NCI-H2029 (cell line): ENCODE measurements at places on chromosomes 5 and 9.

DNA sequence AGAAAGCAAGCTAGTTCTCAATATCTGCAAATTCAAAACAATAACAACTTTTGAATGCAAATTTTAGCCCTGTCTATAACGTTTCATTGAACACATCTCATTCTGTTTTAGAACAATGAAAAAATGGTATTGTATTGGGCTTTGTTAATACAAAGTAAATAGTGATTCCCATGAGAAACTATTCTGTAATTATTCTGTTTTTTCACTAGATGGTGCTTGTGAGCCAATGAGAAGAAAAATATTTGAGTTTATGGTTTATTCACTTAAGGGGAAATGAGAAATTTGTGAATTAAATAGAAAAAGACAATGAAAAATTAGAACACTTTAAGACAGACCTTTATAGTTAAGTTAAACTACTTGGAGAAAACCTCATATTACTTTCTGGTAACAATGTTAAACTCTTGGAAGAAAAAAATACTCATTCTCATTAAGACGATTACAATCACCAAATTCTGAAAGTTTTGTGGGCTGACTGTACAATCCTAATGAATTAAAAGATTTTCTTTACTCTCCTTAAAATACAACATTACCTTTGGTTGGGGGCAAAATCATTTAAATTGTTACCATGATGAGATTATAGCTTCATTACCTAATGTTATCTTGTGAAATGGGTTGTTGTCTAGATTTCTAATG is 127.0 kb downstream of the NNT start:
- no peak for DNase-seq

DNA sequence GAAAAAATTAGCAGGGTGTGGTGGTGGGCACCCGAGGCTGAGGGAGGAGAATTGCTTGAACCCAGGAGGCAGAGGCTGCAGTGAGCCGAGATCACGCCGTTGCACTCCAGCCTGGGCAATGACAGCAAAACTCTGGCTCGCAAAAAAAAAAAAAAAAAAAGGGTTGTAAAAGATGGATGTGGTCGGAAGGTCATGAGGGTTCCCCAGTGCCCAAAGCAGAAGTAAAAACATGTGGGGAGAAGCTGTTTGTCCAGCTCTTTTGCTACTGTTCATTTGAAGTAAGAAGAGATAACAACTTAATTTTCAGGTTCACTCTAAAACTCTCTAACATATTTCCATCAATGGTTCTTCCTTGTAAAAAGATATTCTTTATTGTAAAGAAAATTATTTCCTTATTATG is 57.1 kb upstream of the GOLPH3 start:
- DNase-seq, result no peak

DNA sequence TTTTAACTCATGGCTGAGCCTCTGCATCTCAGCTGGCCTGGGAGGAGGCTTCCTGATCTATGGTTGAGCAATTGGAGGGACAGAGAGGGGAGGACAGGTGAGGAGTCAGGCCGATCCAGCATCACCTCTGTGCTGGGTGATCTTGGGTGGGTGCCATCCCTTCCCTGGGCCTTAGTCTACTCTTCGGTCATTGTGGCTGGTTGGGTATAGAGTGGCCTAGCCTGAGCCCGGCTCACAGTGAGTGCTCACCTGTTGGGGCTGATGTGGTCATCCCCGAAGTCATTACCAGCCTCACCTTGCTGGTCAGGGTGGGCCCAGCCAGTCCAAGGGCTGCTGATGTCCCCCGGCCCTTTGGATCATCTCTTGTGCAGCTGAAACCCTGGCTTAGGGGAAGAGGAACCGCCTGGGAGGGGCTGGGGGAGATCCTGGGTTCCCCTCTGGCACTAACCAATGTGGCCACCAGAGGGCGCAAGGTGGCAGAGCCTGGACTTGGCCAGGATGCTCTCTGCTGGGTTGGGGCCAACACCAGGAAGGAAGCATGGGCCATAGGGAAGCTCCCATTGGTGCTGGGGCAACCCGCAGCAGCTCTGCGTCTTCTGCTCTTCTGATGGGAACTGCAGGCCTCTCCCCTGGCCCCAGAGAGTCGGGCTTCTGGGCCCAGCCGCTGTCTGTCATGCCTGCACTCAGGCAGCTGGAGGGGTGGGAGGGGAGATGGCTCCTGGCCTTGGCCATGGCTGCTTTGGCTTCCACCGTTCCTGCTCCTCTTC is 17.3 kb upstream of the ODF2 start:
- DNase-seq, result peak; percentile 82

GRCh38 chr9:83433846-83434245 is 104.4 kb downstream of the FRMD3 start:
- DNase-seq, result no peak

- no peak for DNase-seq
Observed at GRCh38 chr5:96641368-96642280, 20.6 kb upstream of the CAST start.

DNA sequence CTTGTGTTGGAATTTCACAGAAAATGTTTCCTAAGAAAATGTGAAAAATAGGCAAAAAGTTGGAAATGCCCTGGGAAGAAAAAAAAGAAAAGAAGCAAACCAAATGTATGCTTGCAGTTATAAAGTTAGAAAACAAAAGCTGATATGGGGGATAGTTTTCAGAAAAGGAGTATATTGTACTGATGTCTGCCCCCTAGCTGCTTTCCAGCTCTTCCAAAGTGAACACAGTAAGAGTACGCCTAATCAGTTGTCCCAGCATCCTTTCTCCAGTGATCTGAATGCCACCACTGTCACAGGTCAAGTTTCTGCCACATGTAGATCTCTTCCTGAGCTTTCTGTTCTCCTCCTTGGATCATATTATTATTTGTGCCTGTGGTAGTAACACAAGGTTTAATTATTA is 5.8 kb downstream of the TYRP1 start:
- no peak for DNase-seq

GRCh38 chr5:16812911-16813310 is 123.2 kb downstream of the MYO10 start:
- DNase-seq, result peak; percentile 13

DNA sequence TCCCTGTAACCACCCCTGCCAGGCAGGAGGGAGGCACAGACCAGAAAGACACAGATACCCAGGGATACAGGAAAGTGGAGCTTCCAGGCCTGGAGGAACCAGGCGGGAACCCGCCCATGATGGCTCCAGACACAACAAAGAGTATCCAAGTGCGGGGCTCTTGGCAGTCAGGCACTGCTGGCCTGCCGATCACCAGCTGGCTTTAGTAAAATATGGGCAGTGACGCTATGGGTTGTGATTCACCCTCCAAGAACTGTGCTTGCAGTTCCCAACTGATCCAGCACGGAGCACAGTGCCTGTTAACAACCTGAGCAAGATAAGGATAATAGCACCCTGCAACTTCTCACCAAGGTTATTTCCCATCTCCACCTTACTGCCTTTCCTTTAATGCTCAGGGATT is 463.3 kb downstream of the IRX1 start:
- no peak for DNase-seq

DNA sequence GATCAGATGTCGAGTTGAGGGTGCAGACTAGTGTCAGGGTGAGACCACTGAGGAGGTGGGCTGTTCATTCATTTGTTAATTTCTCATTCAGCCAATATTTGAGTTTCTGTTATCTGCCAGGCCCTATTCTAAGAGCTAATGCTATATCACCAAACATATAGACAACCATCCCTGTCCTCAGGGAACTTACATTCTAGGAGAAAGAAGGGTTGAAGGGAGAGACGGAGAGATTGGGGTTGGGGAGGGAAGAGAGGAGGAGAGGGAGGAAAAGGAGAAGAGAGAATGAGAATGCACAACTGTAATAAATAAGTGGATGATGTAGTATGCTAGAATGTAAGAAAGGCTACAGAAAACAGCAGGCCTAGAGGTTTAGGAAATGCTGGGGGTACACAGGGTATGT is 129.9 kb upstream of the PITX1 start:
- no peak for DNase-seq

- DNase-seq, result no peak
Observed at GRCh38 chr5:106121972-106122605, 1548.6 kb downstream of the EFNA5 start.

GRCh38 chr9:12318732-12319685 is 374.2 kb upstream of the TYRP1 start:
- no peak for DNase-seq

GRCh38 chr9:73680831-73681230 is 529.2 kb downstream of the ANXA1 start:
- DNase-seq, result no peak

GRCh38 chr9:134455934-134456755 is 129.9 kb downstream of the RXRA start:
- peak; percentile 19 for DNase-seq

- no peak for DNase-seq
Observed at GRCh38 chr5:134964359-134965270, 3.1 kb upstream of the CATSPER3 start.
